ENCODE measurements at places on chromosomes 11 and 22. TPM values are rescaled to one million over a fixed set of nuclear protein-coding genes. Genes with fewer than 3 reads are reported as not detected.

Gene DUSP18
- 10.1 TPM for total RNA-seq

Gene DBX1
- not detected for total RNA-seq

Gene KRTAP5-7
- total RNA-seq = not detected

Gene ILK
- total RNA-seq = 145 TPM

Gene PIH1D2
- 0.51 TPM for total RNA-seq

Gene TMEM151A
- not detected for total RNA-seq

Gene GAL
- total RNA-seq = 0.76 TPM

Gene MS4A4A
- total RNA-seq = not detected

Gene ROM1
- 2.9 TPM for total RNA-seq

Gene THYN1
- 43.5 TPM for total RNA-seq

Gene LRRC74B
- not detected for total RNA-seq

Gene PGR
- under 0.01 TPM for total RNA-seq

Gene MRGPRE
- not detected for total RNA-seq

Gene ANO1
- not detected for total RNA-seq

Gene ASCL3
- total RNA-seq = not detected

Gene SYCE3
- not detected for total RNA-seq

Gene TESMIN
- total RNA-seq = 2.1 TPM

Gene MS4A6E
- not detected for total RNA-seq

Gene OR4S1
- total RNA-seq = not detected

Gene RAG2
- total RNA-seq = not detected

Gene FAM227A
- total RNA-seq = 0.38 TPM

Gene FERMT3
- total RNA-seq = 5.4 TPM

Gene SLC5A1
- total RNA-seq = under 0.01 TPM

Gene ZP1
- not detected for total RNA-seq

Gene ANO3
- not detected for total RNA-seq

Gene IL18
- not detected for total RNA-seq

Gene POTEH
- total RNA-seq = not detected

Gene SCN4B
- total RNA-seq = under 0.01 TPM

Gene ADM
- 137 TPM for total RNA-seq

Gene SCUBE1
- total RNA-seq = 0.51 TPM

Gene OVOL1
- not detected for total RNA-seq

Gene TRIM51
- total RNA-seq = not detected

Gene C11orf42
- total RNA-seq = not detected

Gene GNG3
- total RNA-seq = not detected

Gene LSP1
- under 0.01 TPM for total RNA-seq

Gene CEP126
- 0.51 TPM for total RNA-seq

Measured in dermis microvascular lymphatic vessel endothelial cell (primary cell).